Forelimb muscle (tissue), 1 donor: ENCODE measurements at places on chromosomes 5 and 9. TPM values are rescaled to one million over a fixed set of nuclear protein-coding genes. Genes with fewer than 3 reads are reported as not detected.
A peak's percentile ranks its signal among the peaks of the same experiment; 100 is the strongest.

DNA sequence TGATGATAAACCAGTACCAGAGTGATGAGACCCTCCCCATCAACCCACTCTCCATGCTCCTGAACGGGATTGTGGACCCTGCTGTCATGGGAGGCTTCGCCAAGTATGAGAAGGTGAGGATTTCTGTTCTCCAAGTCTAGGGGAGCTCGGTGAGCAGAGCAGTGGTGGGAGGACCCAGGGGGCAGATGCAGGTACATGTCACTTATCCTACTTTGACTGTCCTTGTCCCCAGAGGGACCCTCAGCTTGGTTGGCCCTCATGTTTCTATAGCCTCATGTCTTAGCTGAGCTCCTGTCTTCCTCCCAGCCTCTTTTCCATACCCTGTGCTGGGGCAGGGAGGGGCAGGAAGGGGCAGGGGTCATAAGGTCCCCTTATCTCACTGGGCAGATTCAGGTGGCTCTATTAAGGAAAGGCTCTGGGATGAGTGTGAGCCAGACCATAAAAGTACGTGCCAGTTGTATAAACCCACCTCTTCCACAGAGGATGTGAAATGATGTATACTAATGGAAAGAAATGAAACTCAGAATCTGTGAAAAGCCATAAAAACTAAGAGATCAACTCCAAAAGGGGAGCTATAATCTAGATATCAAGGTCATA lies 38.0 kb upstream of the FOXI1 start:
- DNase-seq, result no peak

DNA sequence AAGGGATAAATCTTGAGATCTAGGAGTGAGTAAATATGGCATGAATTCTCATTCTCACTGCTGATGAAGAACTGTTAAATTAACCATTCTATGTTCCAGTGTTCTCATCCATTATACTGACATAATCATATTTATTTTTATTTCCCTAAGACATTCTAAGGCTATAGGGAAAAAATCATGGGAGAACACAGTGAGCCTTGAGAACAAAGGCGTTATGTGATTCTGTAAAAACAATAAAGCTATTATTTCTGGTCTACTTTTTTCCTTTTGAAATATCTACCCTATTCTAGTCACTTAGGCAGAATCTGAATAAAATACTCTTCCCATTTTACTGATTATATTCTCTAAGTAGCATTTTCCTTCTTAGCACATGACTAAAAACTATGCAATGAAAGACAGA lies 155.7 kb upstream of the ADAMTS16 start:
- DNase-seq, result no peak

- DNase-seq, result peak; percentile 39
Measured at GRCh38 chr5:158943057-158943456, 156.7 kb downstream of the EBF1 start.

DNA sequence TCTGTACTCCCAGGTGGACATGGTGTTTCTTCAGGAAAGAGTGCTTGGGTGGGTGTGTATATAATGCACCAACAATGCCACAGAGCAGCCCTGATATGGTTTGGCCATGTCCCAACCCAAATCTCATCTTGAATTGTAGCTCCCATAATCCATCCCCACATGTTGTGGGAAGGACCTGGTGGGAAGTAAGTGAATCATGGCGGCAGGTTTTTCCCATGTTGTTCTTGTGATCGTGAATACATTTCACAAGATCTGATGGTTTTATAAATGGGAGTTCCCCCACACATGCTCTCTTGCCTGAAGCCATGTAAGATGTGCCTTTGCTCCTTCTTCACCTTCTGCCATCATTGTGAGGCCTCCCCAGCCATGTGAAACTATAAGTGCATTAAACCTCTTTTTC lies 158.5 kb downstream of the NR3C1 start:
- DNase-seq, result no peak

- peak; percentile 95 for DNase-seq
Measured at GRCh38 chr5:140547508-140548299, at the start of gene EIF4EBP3. EIF4EBP3 (plus strand) TSS chr5:140547662; CDS start chr5:140547738, 76 bp downstream.

- no peak for DNase-seq
Measured at GRCh38 chr5:131539251-131539650, 95.8 kb downstream of the RAPGEF6 start.

- no peak for DNase-seq
Measured at GRCh38 chr5:6370580-6370979, 7.8 kb downstream of the MED10 start.

GRCh38 chr5:172834415-172835289 lies 601 bp downstream of the ERGIC1 start:
- no peak for DNase-seq

FAM221B gene
- 0.18 TPM for polyA plus RNA-seq

LCN10 gene
- 20.2 TPM for polyA plus RNA-seq

PLPPR1 gene
- polyA plus RNA-seq, result 3.6 TPM

SMC2 gene
- polyA plus RNA-seq, result 21.4 TPM
